ENCODE measurements at places on chromosomes 13 and 19. TPM values are rescaled to one million over a fixed set of nuclear protein-coding genes. Genes with fewer than 3 reads are reported as not detected.

GRCh38 chr13:30431269-30431940 lies 9.1 kb downstream of the UBE2L5 start:
- no peak for DNase-seq

DNA sequence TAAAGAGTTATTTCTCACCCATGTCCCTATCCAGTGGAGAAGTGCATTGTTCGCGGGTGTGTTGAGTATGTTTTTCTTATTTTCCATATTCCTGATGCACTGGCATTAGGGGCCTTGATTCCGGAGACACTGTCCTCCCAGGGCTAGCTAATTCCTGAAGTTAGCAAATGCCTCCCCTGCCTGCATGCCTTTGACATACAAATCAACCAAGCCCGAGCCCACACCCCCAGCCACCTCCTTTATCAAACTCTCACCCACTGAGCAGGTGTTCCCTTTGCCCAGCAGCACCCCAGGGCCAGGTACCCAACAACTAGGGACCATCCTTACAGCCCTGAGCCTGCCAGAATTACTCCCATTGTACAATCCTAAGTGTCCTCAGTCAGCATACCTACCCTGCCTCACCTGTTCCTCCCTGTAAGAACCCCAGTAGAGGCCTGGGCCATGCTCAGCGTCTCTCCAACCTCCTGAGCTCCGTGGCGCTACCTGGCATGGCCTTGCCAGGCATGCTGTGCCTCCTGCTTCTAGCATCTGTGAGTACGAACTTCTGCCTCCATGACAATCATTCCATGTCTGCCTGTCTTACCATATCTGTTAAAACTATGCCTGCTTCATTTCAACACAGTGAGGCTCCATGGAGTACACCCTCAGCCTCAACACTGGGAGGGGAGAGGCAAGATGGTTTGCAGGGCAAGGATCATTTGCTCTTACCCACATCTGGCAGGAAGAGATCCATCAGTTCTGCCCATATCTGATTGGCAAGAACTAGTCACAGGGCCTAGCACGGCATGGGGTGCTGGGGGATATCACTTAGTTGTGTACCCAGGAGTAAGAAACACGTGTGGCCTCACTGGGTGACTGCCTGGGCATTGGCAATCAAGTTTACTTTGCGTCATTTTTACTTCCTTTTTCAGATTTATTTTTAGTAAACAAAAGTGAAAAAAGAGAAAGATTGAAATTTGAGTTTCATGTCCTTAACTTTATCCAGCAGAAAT lies 203.9 kb downstream of the SHISA2 start:
- DNase-seq = no peak

DNA sequence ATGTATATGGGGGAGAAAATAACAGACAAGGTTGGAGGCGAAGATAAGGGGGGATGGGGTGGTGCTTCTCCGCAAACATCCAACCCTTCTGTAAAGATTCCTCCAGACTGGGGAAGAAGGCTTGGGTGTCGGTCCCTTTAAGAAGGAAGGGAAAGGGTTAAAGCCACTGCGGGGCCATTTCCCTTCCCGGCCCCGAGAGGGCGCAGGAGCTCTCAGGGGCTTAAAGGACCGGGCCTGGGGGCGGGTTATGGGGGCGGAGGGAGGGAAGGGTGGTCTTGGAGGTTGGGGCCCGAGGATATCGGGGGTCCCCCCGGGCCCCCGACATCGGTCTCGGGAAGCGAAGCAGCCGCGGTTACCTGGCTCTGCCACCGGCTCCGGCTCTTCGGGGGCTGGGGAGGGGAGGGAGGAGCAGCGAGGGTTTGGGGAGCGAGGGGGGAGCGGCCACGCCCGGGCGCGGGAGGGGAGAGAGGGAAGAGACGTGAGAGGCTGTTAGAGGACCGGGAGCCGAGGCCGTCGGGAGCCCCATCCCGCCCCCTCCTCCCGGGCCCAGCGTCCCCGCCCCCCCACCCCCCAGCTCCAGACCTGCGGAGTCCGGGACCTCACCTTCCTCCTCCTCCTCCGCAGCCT lies 2.8 kb downstream of the TNNT1 start:
- DNase-seq = no peak

DNA sequence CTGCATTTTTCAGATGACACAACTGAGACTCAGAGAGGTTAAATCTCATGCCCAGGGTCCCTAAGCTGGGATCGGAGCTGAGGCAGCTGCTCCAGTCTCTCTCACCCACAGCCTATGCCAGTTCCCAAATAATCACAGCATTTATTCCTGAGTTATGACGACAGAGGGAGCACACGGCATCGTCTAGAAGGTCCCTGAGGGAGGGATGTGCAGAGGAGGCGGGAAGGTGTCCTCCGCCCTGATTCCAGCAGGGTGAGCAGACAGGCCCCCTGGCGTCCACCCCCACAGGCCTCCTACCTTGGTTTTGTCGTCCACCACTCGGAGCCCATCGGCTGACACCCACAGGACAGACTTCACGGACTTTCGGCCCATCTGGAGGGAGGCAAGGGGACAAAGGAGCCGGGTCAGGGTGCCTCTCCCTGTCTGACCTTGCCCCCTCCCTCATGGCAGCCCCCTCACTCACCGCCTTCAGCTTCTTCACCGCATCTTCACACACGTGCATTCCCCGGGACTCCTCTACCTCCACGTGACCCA lies 8.0 kb downstream of the NUMBL start:
- DNase-seq = no peak

- DNase-seq = no peak
Measured at GRCh38 chr13:21371011-21371410, 88.1 kb downstream of the ZDHHC20 start.

GRCh38 chr19:30887042-30887441 lies 462.2 kb downstream of the TSHZ3 start:
- no peak for DNase-seq

- DNase-seq = no peak
Measured at GRCh38 chr19:35585848-35586247, at the start of gene PMIS2. Gene PMIS2, plus strand, starts transcription at chr19:35586173. Its CDS starts 87 bp downstream, at chr19:35586260.

DNA sequence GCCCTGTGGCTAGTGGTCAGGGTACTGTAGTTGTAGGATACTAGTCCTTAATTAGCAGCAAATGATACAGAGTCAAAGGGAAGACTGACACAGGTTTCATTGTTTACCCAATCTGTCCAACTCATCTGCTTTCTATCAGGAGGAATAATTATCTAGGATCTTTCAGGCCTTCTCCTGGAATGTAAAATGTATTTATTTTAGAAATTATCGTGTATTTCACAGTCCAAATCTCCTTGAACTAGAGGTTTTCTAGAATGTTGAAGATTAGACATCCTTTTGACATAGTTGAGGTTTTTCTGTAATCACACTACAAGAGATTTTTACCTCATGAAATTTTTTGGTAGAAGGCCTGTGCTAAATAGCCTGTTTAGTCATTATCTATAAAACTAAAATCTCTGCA lies 1694.8 kb upstream of the PCDH20 start:
- DNase-seq = no peak

DNA sequence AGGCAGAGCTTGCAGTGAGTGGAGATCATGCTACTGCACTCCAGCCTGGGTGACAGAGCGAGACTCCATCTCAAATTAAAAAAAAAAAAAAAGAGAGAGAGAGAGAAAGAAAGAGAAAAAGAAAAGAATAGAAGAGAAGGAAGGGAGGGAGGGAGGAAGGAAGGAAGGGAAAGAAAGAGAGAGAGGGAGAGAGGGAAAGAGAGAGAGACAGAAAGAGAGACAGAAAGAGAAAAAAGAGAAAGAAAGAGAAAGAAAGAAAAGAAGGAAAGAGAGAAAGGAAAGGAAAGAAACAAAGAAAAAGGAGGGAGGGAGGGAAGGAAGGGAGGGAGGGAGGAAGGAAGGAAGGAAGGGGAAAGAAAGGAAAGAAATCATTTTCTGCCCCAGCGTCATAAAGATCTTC lies 7.0 kb upstream of the UNC13A start:
- no peak for DNase-seq

DNA sequence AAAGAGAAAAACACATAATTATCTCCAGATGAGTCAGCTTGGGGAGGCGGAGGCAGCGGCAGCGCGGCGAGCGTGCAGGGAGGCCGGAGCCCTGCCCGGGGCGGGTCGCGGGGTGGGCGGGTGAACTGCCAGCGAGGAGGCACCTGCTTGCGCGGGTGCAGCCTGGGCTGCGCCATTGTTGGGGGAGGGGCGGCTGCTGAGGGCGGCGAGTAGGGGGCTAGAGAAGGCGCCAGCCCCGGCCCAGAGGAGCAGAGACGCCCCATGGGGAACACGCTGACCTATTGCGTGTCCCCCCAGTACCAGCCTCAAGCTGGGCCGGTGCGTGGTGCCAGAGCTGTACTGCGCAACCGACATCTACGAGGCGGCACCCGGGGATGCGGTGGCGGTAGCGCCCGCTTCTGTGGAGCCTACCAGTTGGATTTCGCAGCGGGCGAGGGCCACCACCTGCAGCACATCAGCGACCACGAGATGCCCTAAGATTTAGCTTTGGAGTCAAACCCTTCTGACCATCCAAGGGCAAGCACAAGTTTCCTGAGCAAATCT lies 16.7 kb downstream of the ZNF100 start:
- DNase-seq = no peak

- no peak for DNase-seq
Measured at GRCh38 chr13:45996631-45997030, 55.9 kb downstream of the ZC3H13 start.

GRCh38 chr19:13132471-13133180 lies 14.6 kb downstream of the NACC1 start:
- no peak for DNase-seq

DNA sequence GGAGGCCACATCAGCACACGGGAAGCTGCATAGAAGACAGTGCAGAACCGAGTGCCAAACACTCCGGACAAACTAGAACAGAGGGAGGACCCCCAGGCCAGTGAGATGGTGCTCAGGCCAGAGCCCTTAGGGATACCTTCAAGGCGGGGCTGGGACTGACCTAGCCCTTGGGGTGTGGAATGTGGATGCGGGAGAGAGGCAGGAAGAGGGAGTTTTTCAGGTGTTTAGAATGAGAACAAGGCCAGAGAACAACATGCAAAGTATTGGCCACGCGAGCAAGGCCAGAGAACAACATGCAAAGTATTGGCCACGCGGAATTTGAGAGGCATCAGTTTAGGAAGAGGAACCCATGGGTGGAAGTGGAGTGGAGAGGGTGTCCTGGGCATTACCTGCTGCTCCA lies 65.1 kb upstream of the ATP12A start:
- DNase-seq = no peak

DNA sequence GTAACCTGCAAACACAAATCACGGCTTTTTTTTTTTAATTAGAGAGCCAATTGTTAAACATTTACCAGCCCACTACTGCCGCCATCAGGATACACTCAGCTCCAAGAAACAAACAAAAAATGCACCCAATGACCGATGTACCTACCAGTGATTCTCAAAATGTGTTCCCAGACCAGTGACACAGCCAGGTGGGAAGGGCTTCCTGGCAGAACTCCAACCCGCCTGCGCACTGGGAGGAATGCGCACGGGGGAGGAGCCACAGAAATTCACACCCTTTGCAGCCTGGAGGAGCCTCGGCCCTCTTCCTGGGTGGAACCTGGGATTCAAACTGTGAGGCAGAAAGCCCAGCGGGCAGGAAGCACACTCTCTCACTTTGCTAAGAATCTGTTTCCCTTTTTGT lies 255.9 kb downstream of the TBC1D4 start:
- DNase-seq = no peak

- no peak for DNase-seq
Measured at GRCh38 chr13:94416454-94417080, 62.9 kb downstream of the DCT start.

GRCh38 chr19:53537121-53537520 lies 824 bp upstream of the ZNF331 start:
- no peak for DNase-seq

GRCh38 chr13:46561691-46562090 lies 8.7 kb downstream of the LRCH1 start:
- DNase-seq = no peak

- no peak for DNase-seq
Measured at GRCh38 chr13:51738226-51738905, 65.6 kb downstream of the DHRS12 start.

DNA sequence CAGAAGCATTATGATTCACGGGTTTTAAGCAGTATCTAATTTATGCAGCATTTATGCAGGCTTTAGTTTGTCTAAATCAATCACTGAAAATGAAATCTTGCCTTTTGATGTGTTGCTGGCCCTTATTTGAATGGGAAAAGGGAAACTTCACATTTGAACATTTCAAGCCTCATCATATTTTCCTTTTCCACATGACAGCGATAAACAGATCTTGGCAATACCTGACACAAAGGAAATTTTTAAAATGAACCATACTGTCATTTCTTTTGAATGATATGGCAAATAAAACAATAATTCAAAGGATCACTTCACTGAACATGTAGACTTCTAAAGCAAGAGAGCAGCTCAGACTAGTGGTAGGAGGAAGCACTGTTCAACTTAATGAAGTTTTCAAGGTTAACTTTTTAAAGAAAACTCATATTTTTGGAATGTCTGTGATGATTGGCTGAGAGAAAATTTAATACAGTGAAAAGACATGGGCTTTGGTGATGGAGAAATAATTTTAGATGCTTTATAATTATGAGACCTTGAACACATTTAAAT lies 198.1 kb downstream of the OXGR1 start:
- DNase-seq = no peak

GRCh38 chr13:71017607-71018006 lies 849.4 kb downstream of the DACH1 start:
- DNase-seq = no peak

GRCh38 chr19:49247676-49248075 lies 77.3 kb downstream of the SLC6A16 start:
- DNase-seq = no peak

- no peak for DNase-seq
Measured at GRCh38 chr19:1728816-1729567, 24.3 kb upstream of the ONECUT3 start.

GRCh38 chr19:48230555-48231129 lies 25.1 kb downstream of the CARD8 start:
- no peak for DNase-seq

GRCh38 chr13:68927387-68928026 lies 1180.1 kb upstream of the ATXN8OS start:
- DNase-seq = no peak

The PLIN3 gene
- total RNA-seq = 96.3 TPM

The ALKBH6 gene
- total RNA-seq = 25.3 TPM

The PLIN5 gene
- 25.6 TPM for total RNA-seq

The KASH5 gene
- total RNA-seq = not detected

The MUC16 gene
- total RNA-seq = not detected

The LHB gene
- total RNA-seq = not detected

The SIGLEC9 gene
- total RNA-seq = 5.5 TPM

All from tibial nerve (tissue), 4 donors.